Heart left ventricle (tissue), 16 donors: ENCODE measurements at places on chromosomes 2 and 18.
A peak's percentile ranks its signal among the peaks of the same experiment; 100 is the strongest.

DNA sequence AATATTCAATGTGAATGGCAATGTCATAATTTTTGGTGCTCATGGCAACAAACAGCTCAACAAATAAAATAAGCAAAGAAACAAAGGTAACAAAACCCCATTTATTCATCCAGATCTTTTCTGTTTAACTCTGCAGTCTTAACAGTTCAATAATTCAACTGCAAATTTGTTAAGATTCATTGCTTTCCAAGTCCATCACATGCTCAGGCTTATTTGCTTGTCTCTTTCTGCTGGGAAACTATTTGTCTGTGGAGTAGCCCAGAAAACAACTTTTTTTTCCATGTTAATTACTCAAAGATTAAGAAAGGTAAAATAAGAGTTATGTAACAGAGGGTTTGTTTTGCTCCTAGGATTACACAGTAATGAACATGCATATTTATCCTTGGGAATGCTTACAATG lies 92.6 kb upstream of the PNPT1 start:
- H3K27ac ChIP-seq = no peak overlapping the region
- no peaks in the 10 kb centered on the region for H3K36me3 ChIP-seq
- H3K27me3 ChIP-seq = no peaks in the 10 kb centered on the region
- no peak for DNase-seq
- no peak overlapping the region for H3K4me3 ChIP-seq

- H3K36me3 ChIP-seq = no peaks in the 10 kb centered on the region
- no peaks in the 10 kb centered on the region for H3K4me1 ChIP-seq
- no peaks in the 10 kb centered on the region for H3K27me3 ChIP-seq
- DNase-seq = no peak
Measured at GRCh38 chr2:235402422-235402821, 91.4 kb upstream of the AGAP1 start.

- no peaks in the 10 kb centered on the region for H3K27me3 ChIP-seq
- no peak for DNase-seq
- H3K4me1 ChIP-seq = no peaks in the 10 kb centered on the region
Measured at GRCh38 chr2:105582952-105583660, 161.6 kb upstream of the NCK2 start.

- no peak overlapping the region for H3K27ac ChIP-seq
- no peak for DNase-seq
- H3K36me3 ChIP-seq = no peaks in the 10 kb centered on the region
- no peaks in the 10 kb centered on the region for H3K27me3 ChIP-seq
- no peak overlapping the region for H3K4me3 ChIP-seq
- no peaks in the 10 kb centered on the region for H3K4me1 ChIP-seq
Measured at GRCh38 chr2:8626572-8626971, 55.3 kb upstream of the ID2 start.

DNA sequence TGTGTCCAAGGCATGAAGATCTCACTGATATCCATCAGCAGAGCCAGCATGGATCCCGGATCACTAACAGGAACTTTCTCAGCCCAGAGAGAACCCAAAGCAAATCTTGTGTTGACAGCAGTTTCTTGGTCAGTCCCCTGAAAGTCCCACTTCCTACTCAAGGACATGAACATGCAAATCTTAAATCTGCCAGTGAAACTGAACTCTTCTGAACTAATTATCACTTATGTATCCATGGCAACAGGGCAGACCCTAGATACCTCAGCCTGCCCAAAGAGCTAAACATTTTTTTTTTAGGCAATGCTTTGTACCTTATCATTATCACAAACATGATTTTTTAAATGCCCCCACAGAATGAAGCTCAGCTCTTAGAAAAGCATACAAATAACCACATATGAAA lies 127.8 kb upstream of the DDX18 start:
- H3K4me1 ChIP-seq = no peaks in the 10 kb centered on the region
- no peak for DNase-seq
- H3K27me3 ChIP-seq = no peaks in the 10 kb centered on the region

GRCh38 chr2:122706757-122707223 lies 951.3 kb downstream of the TSN start:
- DNase-seq = no peak
- H3K27me3 ChIP-seq = no peaks in the 10 kb centered on the region
- no peaks in the 10 kb centered on the region for H3K4me1 ChIP-seq
- H3K27ac ChIP-seq = no peak overlapping the region
- no peak overlapping the region for H3K4me3 ChIP-seq

- H3K27ac ChIP-seq = no peak overlapping the region
- no peaks in the 10 kb centered on the region for H3K36me3 ChIP-seq
- no peaks in the 10 kb centered on the region for H3K4me1 ChIP-seq
- no peak overlapping the region for H3K4me3 ChIP-seq
- no peak for DNase-seq
Measured at GRCh38 chr2:197234671-197235191, 75.8 kb downstream of the ANKRD44 start.

DNA sequence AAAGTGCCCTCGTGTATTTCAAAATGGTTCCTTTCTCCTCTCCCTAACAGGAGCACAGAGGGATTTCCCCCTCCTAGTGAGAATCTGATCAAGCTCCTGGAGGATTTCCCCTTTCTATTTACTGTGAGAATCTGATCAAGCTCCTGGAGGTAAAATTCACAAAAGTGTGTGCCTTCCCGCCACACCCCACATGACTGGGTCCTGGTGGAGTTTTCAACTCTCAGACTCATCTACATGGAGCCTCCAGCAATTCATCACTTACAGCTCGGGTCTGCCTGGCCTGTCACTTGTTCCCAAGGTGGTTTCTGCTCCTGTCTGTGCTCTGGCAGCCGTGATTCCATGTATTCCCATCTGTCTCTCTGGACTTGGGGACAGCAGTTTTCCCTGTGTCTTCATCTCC lies 590.7 kb downstream of the FBXO15 start:
- H3K4me1 ChIP-seq = no peaks in the 10 kb centered on the region
- H3K27me3 ChIP-seq = no peaks in the 10 kb centered on the region
- no peak for DNase-seq
- H3K36me3 ChIP-seq = no peaks in the 10 kb centered on the region

DNA sequence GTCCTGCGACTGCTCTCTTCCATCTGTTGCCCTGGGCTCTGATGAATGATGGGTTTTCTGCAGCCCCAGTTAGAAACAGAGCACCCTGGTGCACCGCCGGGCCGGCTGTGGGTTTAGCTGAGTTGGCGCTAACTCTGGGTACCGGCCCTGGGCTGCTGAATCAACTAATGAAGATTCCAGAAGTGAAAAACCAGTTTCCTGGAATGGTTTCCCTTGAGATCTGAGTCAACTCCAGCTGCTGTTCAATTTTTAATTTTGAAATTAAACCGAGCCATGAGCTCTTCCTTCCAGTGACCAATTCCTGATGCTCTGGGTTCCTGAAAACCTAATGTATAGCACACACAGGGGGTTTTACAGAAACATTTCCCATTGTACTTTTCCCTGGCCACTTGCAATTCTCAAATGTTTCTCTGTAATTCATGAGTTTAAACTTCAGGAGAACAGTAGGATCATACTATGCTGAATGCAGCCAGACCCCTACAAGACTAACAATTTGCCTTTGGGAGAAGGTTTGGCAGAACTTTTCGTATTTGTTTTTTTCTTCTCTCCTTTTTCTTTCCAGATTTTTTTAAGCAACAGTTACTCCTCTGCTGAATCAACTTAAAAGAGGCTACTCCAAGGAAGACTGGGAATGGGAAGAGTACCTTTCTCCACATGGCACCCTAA lies 5.5 kb downstream of the COL6A3 start:
- no peaks in the 10 kb centered on the region for H3K27me3 ChIP-seq
- DNase-seq = peak; percentile 67
- peak overlapping the region; percentile 5 for H3K4me3 ChIP-seq
- H3K4me1 ChIP-seq = peaks cover 9% of the 10 kb centered on the region

GRCh38 chr2:75186821-75187220 lies 12.5 kb downstream of the TACR1 start:
- no peaks in the 10 kb centered on the region for H3K4me1 ChIP-seq
- H3K27ac ChIP-seq = no peak overlapping the region
- H3K27me3 ChIP-seq = no peaks in the 10 kb centered on the region
- DNase-seq = no peak
- no peaks in the 10 kb centered on the region for H3K36me3 ChIP-seq

DNA sequence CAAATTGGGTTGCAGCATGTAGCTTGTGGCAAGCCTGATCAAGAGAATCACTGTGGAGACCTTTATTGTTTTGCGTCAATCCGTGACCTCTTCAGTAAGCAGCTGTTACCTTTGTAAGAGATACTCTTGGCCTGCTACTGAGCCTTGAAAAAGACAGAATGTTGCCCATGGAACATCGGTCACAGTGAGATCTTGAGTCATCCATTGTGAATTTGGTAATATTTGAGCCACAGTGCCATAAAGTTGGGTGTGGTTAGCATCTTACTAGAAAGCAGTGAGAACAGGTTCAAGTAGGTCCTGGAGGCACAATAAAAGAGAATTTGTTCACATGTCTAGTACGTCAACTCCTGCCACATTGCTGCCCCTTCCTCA lies 12.7 kb upstream of the EFR3B start:
- H3K36me3 ChIP-seq = no peaks in the 10 kb centered on the region
- DNase-seq = no peak
- H3K4me1 ChIP-seq = no peaks in the 10 kb centered on the region
- no peaks in the 10 kb centered on the region for H3K27me3 ChIP-seq
- H3K27ac ChIP-seq = no peak overlapping the region
- no peak overlapping the region for H3K4me3 ChIP-seq

GRCh38 chr18:49725809-49726674 lies 87.3 kb downstream of the ACAA2 start:
- H3K27ac ChIP-seq = peak overlapping the region; percentile 42
- peaks cover 39% of the 10 kb centered on the region for H3K4me1 ChIP-seq
- H3K36me3 ChIP-seq = no peaks in the 10 kb centered on the region
- peak; percentile 72 for DNase-seq
- H3K27me3 ChIP-seq = no peaks in the 10 kb centered on the region

DNA sequence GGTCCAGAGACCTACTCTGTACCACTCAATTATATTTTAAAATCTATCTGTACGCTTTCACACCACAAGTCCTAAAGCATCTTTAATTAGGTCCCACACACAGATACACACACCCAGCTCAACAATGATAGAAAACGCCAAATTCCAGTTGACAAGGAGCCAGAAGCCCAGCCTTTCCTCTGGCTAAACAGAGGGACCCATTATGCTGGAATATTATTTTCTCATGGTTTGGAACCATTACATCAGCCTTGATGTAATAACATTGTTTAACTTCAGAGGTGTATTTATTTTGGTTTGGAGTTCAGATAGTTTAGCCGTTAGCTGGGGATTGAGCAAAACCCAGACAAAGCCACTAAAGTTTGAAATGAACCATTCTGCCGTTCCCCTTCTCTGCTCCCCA lies 14.0 kb upstream of the INHBB start:
- no peaks in the 10 kb centered on the region for H3K4me1 ChIP-seq
- H3K27ac ChIP-seq = no peak overlapping the region
- no peak overlapping the region for H3K4me3 ChIP-seq
- no peaks in the 10 kb centered on the region for H3K36me3 ChIP-seq
- no peak for DNase-seq

DNA sequence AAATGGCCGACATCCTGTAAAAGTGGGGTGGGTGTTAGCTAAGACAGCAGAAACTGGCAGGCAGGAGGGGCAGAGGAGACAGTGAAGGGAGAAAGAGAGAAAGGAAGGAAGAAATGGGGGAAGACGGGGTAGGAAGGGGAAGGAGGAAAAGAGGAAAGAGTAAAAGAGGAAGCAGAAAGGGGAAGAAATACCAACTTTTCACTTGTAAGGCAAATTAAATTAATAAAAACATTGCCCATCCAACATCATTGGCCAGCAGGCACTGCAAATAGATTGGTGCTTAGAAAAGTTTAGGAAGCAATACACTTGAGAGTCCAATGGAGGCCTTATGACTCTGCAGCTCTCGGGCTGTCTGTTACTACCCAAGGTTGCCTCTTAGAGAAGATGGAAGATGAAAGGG lies 116.7 kb downstream of the TNS1 start:
- no peak for DNase-seq
- peaks cover 54% of the 10 kb centered on the region for H3K4me1 ChIP-seq
- H3K36me3 ChIP-seq = peaks cover 61% of the 10 kb centered on the region
- H3K4me3 ChIP-seq = no peak overlapping the region

- no peaks in the 10 kb centered on the region for H3K27me3 ChIP-seq
- H3K36me3 ChIP-seq = no peaks in the 10 kb centered on the region
- DNase-seq = no peak
- H3K4me3 ChIP-seq = no peak overlapping the region
- no peak overlapping the region for H3K27ac ChIP-seq
Measured at GRCh38 chr18:55529581-55529980, 58.4 kb downstream of the TCF4 start.

GRCh38 chr2:15048000-15048399 lies 415.5 kb downstream of the LRATD1 start:
- DNase-seq = no peak
- H3K27ac ChIP-seq = no peak overlapping the region
- H3K27me3 ChIP-seq = no peaks in the 10 kb centered on the region
- H3K4me1 ChIP-seq = no peaks in the 10 kb centered on the region

- no peaks in the 10 kb centered on the region for H3K36me3 ChIP-seq
- DNase-seq = no peak
- no peaks in the 10 kb centered on the region for H3K27me3 ChIP-seq
- no peaks in the 10 kb centered on the region for H3K4me1 ChIP-seq
- no peak overlapping the region for H3K27ac ChIP-seq
Measured at GRCh38 chr2:16452123-16452522, 213.5 kb downstream of the CYRIA start.

GRCh38 chr2:239018271-239019182 lies 170.6 kb downstream of the TWIST2 start:
- no peak for DNase-seq
- no peak overlapping the region for H3K4me3 ChIP-seq

- no peaks in the 10 kb centered on the region for H3K36me3 ChIP-seq
- no peak for DNase-seq
- no peak overlapping the region for H3K27ac ChIP-seq
- no peak overlapping the region for H3K4me3 ChIP-seq
- no peaks in the 10 kb centered on the region for H3K4me1 ChIP-seq
Measured at GRCh38 chr2:229454934-229455631, 184.0 kb upstream of the PID1 start.

DNA sequence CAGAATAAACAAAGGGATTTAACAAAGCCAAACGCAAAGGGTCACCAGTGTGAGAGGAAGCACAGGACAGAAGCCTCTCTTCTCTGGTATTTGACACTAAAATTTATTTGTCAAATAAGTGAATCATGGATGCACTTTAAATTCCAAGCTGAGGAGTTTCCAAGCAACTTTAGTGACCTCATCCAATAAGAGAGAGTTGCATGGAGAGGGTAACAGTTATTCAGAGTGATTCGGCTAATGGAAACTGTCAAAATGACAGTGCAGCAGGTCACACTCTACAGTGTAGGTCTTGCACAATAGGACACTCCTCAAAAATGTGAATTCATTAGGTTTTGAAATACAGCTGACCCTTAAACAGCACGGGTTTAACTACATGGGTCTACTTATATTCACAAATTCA lies 103.9 kb upstream of the ACVR1C start:
- peaks cover 9% of the 10 kb centered on the region for H3K36me3 ChIP-seq
- H3K4me1 ChIP-seq = no peaks in the 10 kb centered on the region
- DNase-seq = no peak
- H3K4me3 ChIP-seq = no peak overlapping the region
- no peaks in the 10 kb centered on the region for H3K27me3 ChIP-seq
